ENCODE measurements at places on chromosomes 16 and 17.

GRCh38 chr16:3317315-3317999 lies 12.2 kb downstream of the ZNF75A start:
- DNase-seq: no peak

DNA sequence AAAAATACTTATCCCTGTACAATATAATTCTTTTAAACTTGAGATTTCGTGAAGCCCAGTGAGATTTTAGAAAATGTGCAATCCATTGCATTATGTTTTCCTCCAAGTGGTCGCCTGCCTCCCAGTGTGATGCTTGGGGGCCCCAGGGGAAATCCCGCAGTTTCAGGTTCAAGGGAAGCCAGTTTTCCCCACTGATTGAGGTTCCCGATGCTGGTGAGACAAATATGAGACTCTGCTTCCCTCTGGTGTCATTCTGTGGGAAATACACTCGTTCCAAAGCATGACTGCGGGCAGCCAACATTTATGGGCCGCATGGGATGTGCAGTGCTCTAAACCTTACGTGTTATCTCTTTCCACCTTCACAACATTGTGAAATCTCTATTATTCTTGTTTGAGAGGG lies 200.8 kb downstream of the PRKCB start:
- DNase-seq: peak; percentile 29

- DNase-seq: no peak
Measured at GRCh38 chr16:69888005-69888590, 63.0 kb upstream of the CLEC18A start.

DNA sequence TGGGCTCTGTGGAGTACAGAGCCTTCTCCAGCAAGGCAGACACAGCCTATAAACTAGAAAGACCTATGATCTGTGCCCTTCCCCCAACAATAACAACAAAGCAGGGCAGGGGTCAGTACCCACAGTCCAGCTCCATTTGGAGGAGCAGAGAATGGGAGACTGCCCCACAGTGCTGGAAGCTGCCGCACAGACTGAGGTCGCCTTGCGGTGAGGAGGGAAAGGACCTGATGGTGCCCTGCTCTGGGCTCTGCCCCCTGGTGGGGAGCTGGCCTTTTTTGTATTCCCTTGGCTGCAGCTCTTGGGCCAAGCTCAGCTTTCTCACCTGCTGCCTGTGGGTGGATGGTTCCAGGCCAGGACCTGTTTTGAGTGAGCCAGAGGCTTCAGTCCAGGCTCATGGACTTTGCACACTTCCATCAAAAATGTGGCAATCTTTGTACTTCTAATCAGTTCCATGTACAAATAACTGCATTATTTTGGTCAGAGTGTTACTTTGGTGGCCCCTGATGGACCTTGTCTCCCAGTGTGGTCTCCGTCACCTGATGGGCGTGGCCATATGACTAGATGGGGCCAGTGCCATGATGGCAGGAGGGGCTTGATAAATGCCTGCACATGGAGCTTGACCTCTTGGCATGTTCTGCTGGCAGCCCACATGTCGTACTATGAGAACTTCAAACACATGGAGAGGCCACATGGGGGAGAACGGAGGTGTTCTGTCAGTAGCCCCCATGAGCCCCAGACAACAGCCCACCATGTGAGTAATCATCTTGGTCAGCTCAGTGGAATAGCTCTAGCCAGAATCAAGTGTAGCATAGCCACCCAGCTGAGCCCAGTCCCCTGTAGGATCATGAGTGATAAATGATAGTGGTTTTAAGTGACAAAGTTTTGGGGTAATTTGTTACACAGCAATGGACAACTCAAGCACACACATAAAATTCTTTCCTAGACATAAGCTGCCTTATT lies 24.2 kb downstream of the B9D1 start:
- peak; percentile 83 for DNase-seq

DNA sequence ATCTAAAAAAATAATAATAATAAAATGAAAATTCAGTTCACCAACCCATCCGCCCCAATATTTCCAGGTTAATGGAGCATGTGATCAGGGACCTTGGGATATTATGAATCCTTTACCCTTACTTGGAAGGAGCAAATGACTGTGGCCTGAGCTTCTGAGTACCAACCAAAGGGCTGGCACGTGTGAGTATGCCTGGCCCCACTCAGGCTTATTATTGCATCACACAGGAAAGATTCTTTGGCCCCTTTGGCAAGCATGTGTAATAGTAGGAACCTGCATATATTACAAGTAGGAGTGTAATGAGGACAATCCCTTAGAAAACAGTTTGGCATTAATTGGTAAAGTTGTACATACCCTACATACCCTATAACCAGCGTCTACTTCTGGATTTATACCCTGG lies 7.2 kb upstream of the C17orf78 start:
- no peak for DNase-seq

DNA sequence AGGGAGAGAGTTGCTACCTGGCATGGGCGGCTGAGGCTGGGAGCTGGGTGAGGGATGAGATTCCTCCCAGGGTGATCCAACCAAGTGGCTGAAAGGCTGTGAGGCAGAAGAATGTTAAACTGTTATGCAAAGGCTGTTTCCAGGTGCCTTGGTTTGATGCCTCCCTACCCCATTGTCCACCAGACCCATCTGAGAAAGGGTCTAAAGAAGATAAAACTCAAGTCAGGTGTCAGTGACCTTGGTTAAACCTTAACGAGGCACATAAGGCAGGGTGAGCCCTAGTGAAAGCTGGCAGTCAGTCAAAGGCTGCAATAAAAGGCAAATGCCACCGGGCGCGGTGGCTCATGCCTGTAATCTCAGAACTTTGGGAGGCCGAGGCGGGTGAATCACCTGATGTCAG lies 23.8 kb downstream of the LDHD start:
- peak; percentile 62 for DNase-seq

DNA sequence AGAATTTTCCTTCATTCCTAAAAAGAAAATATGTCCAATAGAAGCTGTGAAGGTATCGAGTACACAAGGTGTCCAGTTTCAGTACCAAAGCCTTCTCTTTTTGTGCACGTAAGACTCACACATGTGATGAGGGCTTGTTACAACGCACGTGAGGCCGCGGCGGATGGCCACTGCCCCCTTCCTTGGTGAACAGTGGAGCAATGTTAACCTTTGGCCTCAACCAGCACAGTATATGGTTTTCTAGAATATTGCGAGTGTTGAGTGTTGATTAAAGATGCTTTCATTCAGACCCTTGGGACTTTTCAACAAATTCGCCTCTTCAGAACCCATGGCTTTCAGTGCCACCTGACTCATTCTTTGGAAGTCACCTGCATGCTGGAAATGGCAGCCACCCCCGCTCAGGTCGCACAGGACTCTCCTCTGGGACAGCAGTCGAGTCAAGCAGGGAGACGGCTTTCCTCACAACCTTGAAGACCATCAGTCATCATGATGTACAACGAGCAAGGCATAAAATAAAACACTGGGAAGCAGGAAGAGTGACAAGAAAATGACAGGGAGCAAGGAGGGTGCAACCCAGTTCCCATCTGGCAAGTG lies 14.5 kb downstream of the MAP1LC3B start:
- DNase-seq: no peak

DNA sequence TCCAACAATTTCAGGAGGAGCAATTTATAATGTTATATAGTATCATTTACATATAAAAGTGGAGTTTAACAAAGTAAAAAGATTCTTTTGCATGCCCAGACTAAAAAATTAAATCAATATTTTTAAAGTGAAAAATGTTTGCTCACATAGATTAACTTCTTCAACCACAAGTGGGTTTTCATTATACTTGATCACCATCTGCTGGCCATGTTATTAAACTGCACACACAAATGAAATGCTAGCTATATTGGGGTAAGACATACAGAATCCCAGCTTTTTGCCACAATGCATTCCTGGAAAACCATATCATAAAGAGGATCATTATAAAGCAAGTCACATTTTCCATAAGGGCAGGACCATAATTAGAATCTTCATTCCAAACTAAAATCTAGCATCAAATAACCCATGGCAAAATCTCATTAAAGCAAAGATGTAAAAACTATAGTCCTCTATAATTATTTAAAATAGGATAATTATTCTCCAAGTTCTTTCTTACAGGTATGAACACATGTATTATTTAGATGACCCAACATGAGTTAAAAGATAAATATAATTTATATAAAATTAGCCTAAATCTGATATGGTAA lies 26.3 kb downstream of the CEP112 start:
- no peak for DNase-seq

DNA sequence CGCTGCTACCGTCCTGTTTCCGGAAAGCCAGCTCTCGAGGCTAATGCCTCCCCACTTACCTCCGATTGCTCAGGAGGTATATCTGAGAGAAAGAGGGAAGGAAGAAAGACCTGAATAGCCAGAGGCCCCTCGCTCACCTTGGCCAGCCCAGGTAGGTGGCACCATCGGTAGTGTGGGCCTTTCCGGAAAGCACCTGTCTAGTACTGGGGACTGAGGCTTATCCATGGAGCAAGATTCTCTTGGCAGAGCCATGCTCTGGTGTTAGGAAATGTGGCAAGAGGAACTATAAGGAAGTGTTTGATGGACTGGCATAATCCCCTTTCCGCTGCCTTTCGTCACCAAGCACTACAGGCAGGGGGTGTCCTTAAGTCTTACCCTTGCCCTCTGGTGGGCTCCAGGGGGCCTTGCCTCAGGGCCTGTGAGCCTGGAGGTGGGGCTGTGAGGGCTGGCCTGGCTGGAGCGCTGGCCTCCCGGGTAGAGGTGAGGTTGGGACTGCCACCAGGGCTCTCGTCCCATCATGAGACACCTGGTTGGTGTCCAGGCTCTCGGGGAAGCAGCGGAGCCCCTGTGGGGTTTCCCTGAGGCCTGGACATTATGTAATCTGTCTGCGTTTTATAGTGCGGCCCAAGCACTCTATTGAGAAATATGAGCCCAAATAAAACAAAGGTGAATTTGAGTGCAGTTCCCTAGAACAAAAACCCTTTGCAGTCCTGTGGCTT lies 2.9 kb downstream of the CMIP start:
- DNase-seq: peak; percentile 49

DNA sequence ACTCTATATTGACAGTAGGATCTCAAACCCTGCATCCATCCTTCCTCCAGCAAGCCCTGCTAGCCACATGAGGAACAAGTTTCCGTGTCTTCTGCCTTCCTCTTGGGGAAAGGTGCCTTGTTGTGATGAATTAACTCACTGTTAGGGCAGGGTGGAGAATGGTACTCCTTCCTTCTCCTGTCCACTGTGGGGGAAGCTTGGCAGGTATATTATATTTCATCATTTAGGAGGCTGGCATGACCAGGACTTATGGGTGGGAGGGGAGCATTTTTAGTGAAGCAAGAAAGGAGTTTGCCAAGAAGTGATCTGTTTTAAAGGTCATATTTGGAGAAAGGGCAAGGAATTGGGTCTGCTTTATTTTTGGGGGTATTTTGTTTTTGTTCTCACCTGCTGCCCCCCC lies 9.3 kb upstream of the CDC6 start:
- no peak for DNase-seq

DNA sequence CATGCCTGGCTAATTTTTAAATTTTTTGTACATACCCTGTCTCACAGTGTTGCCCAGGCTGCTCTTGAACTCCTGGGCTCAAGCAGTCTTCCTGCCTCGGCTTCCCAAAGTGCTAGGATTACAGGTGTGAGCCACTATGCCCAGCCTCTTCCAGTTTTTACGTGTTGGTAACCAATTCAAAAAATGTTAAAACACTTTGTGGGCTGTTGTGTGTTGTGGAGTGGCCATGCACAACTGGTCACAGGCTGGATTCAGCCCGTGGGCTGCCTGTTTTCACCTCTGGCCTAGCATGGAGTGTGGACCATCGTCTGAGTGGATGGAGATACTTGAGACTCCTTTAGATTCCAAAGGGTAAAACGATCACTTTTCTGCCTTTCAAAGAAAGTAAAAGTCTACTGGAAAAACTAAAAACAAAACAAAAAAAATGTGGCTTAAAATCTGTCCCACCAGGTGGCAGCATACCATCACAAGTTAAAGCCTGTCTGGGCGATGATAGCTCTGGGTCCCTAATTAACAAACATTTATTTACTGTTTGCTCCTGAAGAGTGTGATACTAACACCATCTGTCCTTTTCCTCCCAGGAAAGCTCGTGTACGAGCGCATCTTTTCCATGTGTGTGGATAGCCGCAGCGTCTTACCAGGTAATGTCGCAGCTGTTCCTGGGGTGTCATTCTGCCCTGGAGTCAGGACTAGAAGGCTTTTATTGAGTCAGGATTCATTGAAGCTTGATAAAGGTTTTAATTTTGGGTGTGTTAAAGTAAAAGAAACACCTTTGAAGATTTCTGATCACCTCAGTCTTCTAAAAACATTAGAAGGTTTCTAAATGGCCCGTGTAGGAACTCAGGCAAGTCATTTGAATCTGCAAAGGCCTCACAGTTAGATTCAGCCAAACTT lies 45.8 kb downstream of the VPS35L start:
- DNase-seq: peak; percentile 22

GRCh38 chr16:67661101-67661761 lies 471 bp downstream of the PARD6A start:
- no peak for DNase-seq

DNA sequence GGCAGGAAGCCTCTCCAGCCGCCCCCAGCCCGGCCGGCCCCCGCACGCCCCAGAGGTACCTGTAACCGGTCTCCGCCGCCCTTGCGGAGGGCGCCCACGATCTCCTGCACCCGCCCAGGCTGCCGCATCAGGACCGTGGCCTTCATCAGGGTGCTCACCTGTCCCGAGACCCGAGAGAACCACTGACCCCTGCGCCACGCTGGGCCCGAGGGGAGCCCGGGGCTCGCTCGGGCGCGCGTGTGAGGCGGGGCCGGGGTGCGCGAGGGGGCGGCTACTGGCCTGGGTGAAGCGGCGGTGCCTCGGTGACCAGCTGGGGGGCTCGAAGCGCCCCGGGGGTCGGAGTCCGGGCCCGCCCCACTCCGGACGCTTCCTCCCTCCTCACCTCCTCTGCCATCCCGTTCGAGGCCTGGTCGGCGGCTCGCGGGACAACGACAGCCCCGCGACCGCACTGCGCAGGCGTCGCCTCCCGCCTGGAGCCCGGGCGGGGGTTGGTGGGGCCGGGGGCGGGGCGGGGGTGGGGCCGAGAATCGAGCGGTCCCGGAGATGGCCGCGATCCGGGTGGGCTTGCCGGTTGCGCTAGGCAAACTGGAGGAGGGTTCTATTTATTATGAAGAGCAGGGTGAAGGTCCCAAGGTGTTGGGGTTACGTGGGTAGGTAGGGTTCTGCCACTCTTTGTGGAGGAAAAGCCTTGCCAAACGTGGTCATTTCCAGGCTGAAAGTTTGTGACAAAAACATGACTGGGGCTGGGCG lies at the start of gene NT5C3B:
NT5C3B (minus strand) TSS at position 433 of the 750 bp plus-strand sequence; CDS start at position 394, 39 bp downstream.
- peak; percentile 35 for DNase-seq

- peak; percentile 44 for DNase-seq
Measured at GRCh38 chr16:56912746-56913708, 18.9 kb upstream of the HERPUD1 start.

DNA sequence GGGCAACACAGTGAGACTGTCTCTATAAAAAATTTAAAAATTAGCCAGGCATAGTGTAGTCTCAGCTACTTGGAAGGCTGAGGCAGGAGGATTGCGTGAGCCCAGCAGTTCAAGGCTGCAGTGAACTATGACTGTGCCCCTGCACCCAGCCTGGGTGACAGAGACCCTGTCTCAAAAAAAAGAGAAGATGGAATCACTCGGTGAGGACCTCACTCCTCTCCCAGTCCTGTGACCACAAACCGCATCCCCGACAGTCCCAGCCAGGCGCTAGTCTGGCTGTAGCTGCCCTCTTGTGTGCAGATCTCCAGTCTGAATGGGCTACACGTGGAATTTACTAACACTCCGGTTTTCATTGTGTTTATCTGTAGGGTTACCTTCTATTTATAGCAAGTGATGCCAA lies 11.1 kb downstream of the DEXI start:
- DNase-seq: no peak

- peak; percentile 65 for DNase-seq
Measured at GRCh38 chr17:64343833-64344637, 46.6 kb downstream of the PECAM1 start.
